ENCODE measurements at places on chromosomes 7 and 10.

- DNase-seq = no peak
Measured at GRCh38 chr10:91643700-91644099, 10.8 kb upstream of the PPP1R3C start.

- peak; percentile 66 for DNase-seq
Measured at GRCh38 chr7:74061840-74062539, 21.6 kb upstream of the LIMK1 start.

DNA sequence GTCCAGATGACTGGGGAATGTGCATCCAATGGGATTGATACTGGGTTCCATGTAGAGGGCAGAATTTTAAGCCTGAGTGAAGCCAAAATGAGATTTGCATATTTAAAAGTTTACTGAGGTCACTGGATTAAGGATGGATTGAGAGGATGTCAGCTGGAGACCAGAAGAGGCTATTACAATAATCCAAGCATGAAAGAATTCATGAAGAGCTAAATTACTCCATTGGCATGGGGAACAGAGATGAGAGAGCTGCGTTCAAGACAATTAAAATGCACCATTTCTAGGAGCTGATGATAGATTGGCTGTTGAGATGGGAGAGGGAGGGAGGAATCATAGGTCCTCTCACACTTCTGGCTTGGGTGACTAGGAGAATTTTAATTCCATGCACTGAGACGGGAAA, 158.5 kb downstream of the JCAD start:
- DNase-seq = no peak

DNA sequence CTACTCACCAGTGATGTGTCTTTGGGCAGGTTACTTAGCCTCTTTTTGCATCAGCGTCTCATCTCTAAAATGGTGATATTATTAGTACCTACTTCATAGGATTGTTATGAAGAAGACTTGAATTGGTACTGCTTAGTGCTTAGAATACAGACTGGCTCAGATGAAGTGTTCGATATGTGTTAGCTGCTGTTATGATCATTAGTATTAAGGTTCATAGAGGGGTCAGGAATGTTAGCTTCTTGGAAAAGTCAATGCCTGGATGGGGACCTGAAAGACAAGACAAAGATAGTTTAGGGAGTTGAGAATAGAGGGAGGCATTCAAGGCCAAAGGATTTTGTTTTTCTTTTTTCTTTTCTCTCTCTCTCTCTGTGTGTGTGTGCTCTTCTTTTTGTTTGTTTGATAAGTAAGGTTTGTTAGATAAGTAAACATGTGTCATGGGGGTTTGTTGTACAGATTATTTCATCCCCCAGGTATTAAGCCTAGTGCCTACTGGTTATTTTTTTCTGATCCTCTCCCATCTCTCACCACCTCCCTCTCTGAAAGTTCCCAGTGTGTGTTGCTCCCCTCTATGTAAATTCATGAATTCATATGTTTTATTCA, 63.3 kb downstream of the MDFIC start:
- DNase-seq = no peak

GRCh38 chr7:159039716-159040115, 105.0 kb downstream of the VIPR2 start:
- DNase-seq = no peak

- DNase-seq = no peak
Measured at GRCh38 chr10:102396317-102396650, 779 bp downstream of the NFKB2 start.

DNA sequence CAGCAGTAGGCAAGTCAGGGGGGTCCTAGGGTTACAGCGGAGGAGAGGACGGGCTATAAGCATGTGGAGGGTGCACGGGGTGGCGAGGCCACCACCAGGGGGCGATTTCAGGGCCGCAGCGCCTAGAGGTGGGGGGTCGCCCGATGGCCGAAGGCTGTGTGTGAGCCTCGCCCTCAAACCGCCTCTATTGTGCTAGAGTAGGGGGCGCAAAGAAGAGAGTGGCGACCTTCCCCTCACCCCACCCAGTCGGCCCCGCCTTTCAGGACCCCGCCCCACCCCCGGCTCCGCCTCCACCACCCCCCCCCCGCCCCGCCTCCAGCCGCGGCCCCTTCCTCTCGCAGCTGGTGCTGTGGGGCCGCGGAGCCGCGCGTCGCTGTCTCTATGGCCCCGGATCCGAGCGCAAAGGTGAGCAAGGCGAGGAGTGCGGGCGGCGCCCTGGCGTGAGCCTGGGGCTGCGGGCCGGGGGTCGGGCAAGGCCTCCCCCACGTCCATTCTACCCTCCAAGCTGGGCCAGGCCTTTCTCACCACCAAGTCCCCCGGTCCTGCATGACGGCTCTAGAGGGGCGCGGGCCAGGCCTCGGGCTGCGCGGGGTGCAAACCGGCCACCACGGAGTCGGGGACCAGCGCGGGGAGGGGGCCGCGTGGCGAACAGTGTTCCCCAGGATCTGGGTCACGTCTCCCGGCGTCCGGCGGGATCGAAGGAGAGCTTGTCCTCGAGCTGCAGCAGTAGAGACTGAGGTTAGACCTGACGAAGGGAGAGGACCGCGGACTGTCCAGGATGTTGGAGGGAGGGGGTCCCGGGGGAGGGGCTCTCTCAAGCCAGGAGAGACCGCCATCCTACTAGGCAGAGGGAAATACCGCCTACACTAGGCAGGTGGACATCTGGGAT, at the start of gene SEMA4G:
TSS of gene SEMA4G (plus strand) at position 318 of the 889 bp plus-strand sequence. CDS start 3,409 bp downstream, outside the sequence.
- no peak for DNase-seq

DNA sequence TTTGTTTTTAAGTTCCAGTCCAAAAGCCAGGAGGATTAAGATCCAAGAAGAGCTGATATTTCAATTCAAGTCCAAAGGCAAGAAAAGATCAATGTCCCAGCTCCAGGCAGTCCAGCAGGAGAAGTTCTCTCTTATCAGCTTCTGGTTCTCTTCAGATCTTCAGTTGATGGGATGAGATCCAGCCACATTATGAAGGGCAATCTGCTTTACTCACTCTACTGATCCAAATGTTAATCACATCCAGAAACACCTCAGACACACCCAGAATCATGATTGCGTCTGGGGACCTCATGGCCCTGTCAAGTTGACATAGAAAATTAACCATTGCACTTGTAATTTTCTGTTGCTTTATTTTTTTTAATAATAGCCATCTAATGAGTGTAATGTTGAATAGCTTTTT, 178.4 kb downstream of the HERPUD2 start:
- no peak for DNase-seq

- no peak for DNase-seq
Measured at GRCh38 chr10:117590101-117590875, 47.7 kb downstream of the EMX2 start.

GRCh38 chr10:129796710-129797420, 167.2 kb downstream of the EBF3 start:
- no peak for DNase-seq

DNA sequence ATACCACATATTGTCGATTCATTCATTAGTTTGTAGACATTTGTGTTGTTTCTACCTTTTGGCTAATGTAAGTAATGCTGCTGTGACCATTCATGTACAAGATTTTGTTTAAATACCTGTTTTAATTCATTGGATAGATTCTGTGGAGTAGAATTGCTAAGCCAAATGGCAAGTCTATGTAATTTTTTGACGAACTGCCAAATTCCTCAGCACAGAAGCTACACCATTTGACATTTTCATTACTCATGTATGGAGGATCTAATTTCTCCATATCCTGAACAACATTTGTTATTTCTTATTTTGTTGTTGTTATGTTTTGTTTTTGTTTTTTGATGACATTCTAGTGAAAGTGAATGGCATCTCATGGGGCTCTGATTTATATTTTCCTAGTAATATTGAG, 1351.3 kb upstream of the SORCS1 start:
- no peak for DNase-seq

- DNase-seq = no peak
Measured at GRCh38 chr10:75620356-75620755, 188.9 kb downstream of the LRMDA start.
